ENCODE measurements at places on chromosomes 6 and 20.
A peak's percentile ranks its signal among the peaks of the same experiment; 100 is the strongest.

- DNase-seq: no peak
These were observed 59.5 kb upstream of the MYO6 start for GRCh38 chr6:75689576-75689975.

- DNase-seq: no peak
These were observed 29.8 kb downstream of the TRMT6 start for GRCh38 chr20:5920581-5920980.

GRCh38 chr6:44800171-44800783 lies 412.8 kb downstream of the CDC5L start:
- peak; percentile 55 for DNase-seq

- no peak for DNase-seq
These were observed 719.1 kb downstream of the CD109 start for GRCh38 chr6:74415056-74415455.

GRCh38 chr6:138465007-138465645 lies 34.2 kb downstream of the NHSL1 start:
- DNase-seq: no peak

DNA sequence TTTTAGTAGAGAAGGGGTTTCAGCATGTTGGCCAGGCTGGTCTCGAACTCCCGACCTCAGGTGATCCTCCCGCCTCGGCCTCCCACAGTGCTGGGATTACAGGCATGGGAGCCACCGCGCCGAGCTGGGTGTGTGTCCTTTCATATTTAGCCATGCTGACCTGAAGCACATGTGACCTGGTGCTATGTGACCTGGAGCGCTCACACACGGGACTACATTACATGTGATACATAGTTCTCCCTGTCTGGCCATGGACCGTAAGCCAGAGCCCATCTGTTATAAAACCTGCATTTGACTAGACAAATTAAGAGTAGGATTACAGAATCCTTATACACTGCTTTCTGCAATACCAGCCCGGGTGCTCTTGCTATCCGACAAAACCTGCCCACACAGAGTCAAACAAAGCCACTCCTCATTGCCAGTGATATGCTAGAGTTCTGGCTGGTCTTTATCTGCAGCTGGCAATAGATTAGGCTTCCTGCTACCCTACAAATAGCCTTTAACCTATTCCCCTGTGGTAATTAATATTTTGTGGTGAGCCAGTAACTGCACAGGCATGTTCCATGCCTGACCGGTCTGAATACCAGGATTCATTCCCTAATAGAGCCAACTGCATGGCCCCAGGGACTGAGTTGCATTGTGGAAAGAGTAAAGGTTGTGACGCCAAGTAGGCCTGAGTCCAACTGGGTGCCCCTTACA lies 26.3 kb upstream of the FAM50B start:
- DNase-seq: no peak

- DNase-seq: no peak
These were observed 109.8 kb downstream of the CHD6 start for GRCh38 chr20:41508335-41508734.

- DNase-seq: no peak
These were observed 332.0 kb downstream of the NRN1 start for GRCh38 chr6:5674721-5675120.

GRCh38 chr6:119637768-119638167 lies 288.2 kb upstream of the MAN1A1 start:
- DNase-seq: no peak

- DNase-seq: no peak
These were observed 12.9 kb downstream of the LAMA5 start for GRCh38 chr20:62354031-62354808.

DNA sequence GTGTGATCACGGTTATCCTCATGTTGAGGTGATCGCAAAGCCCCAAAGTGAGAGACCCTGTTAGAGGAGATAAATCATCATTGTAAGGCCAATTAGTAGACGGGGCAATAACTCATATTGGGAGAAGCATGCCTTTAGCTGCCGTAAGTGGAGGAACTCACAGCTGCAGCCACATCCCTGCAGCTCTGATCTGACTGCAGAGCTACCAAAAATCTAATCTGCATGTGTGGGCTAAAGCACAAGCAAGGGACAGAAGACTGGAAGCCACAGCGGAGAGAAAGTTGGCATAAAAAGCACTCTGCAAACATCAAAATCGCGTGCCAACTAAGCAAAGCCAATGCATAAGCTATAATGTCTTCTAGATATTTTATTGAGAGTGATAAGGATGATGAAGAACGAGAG lies 79.8 kb downstream of the TBC1D7 start:
- no peak for DNase-seq

- no peak for DNase-seq
These were observed 250.8 kb downstream of the SMOC2 start for GRCh38 chr6:168691774-168692173.

DNA sequence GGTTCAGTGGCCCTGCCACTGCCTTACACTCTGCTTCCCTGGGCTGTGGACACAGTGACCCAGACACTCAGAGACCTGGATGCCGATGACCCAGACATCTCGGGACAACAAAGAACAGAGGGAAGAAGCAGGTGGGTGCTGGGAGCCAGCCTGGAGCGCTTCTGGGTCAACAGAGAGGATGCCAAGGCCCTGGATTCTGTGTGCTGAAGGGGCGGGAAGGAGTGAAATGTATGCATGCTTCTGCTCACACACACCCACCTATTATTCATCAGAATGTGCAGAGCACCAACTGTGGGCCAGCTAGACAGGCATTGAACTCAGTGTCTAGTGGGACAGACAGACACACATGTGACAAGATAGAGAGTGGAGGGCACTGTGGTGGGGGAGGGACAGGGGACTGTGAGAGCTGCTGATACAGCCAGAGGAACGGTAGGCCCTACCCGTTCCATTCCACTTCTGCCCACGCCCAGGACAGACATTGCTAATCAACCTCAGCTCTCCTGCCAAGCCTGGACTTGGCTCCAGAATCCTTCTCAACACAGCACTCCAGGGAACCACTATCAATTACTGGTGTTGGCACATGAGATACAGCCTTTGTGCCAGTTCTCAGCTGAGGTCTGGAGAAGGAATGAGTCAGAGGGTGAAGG lies 20.2 kb downstream of the KCNK15 start:
- no peak for DNase-seq

DNA sequence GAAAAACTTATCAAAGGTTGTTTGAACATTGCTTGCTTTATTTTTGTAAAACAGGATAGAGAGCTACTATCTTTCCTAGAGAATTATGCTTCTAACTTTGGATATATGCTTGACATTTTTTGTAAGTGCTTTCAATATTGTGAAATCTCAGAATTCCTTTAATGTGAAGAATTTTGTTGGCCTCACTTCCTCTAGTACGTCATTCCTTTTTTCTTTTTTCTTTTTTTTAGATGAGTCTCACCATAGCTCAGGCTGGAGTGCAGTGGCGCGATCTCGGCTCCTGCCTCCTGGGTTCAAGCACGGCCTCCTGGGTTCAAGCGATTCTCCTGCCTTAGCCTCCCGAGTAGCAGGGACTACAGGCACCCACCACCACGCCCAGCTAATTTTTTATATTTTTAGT lies 668.1 kb downstream of the RFPL4B start:
- DNase-seq: no peak

DNA sequence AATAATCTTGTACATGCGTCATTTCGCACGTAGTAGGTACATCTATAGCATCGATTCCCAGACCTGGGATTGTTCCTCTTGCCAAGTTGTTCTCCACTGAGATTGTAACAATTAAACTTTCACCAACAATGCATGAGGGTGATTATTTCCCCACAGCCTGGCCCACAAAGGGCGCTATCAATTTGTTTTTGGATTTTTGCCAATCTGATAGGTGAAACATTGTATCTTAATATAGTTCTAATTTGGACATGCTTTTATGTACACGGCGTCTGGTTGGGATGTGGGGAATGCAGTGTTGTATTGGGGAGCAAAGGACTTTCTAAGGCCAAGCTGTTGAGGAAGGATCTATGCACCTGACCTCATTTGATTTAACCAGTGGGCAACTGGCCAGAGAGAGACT lies 59.5 kb downstream of the VEGFA start:
- DNase-seq: no peak

- DNase-seq: no peak
These were observed 106.9 kb upstream of the ADGRF1 start for GRCh38 chr6:47149066-47149465.

DNA sequence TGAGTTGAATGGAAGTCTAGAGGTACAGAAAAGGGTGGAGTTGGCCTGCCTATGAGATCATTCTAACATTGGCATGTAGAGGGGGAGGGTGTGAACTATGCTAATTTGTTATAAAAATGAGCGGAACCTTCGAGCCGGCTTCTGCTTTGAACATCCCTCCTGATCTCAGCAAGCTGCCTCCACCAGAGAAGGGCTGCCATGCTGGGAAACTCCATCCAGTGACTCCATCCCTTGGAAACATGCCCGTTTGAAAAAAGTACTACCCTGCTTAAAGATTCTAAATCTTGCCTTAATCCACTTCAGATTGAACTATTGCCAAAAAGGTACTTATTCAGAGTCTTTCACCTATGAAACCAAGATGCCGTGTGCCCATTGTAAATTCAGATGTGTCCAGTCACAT lies 43.6 kb upstream of the TMEM170B start:
- no peak for DNase-seq

GRCh38 chr6:165049362-165049761 lies 260.0 kb downstream of the C6orf118 start:
- DNase-seq: peak; percentile 60

- no peak for DNase-seq
These were observed 2.1 kb downstream of the SLC35B2 start for GRCh38 chr6:44255105-44255808.

GRCh38 chr20:34954904-34955230 lies 739 bp downstream of the GSS start:
- DNase-seq: peak; percentile 30

GRCh38 chr20:43341511-43341910 lies 116.2 kb upstream of the SRSF6 start:
- no peak for DNase-seq

DNA sequence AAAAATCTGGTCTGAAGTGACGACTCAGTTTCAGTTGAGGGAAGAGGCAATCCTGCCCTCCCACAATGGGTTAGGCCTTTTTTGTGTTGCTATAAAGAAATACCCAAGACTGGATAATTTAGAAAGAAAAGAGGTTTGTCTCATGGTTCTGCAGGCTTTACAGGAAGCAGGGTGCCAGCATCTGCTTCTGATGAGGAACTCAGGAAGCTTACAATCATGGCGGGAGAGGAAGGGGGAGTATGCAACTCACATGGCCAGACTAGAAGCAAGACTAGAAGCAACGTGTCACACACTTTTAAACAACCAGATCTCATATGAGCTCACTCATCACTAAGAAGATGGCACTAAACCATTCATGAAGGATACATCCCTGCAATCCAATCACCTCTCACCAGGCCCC lies 529.3 kb downstream of the KIF16B start:
- no peak for DNase-seq

Measured in HEK293T (cell line).